Inflammatory macrophage treated with lipopolysaccharide for 1 hour (primary cell): ENCODE measurements at places on chromosomes 11 and 22.

- DNase-seq, result peak; percentile 72
These were observed 29.9 kb downstream of the SFI1 start for GRCh38 chr22:31526270-31526669.

DNA sequence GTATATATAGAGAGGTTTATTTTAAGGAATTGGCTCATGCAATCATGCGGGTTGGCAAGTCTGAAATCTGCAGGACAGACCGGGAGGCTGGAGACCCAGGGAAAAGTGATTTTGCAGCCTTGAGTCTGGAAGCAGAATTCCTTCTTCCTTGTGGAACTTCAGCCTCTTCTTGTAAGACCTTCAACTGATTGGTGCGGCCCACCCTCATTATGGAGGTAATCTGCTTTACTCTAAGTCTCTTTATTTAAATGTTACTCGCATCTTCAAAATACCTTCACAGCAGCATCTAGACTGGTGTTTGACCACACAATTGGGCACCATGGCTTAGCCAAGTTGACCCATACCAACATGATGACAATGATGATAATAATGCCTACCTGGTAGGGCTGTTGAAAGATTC is 17.8 kb downstream of the MB start:
- DNase-seq, result no peak

DNA sequence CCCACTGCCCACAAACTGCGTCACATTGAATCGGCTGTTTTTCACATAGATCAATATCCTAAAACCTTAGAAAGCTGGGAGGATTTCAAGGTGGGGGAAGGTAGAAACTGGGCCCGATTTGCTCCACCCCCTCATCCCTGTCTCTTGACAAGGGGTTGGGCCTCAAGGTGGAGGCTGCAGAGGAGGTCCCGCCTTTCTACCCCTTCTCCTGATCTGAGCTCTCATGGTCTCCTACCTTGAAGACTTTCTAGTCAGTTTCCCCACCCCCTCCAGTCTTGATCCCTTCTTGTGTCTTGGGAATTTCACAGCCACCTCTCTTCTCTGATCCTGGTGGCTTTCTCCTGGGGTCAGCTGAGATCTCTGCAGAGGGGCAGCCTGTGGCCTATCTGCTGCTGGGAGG is 4.5 kb upstream of the STARD10 start:
- DNase-seq, result no peak

- peak; percentile 18 for DNase-seq
These were observed 65.5 kb upstream of the CHORDC1 start for GRCh38 chr11:90288212-90288821.

DNA sequence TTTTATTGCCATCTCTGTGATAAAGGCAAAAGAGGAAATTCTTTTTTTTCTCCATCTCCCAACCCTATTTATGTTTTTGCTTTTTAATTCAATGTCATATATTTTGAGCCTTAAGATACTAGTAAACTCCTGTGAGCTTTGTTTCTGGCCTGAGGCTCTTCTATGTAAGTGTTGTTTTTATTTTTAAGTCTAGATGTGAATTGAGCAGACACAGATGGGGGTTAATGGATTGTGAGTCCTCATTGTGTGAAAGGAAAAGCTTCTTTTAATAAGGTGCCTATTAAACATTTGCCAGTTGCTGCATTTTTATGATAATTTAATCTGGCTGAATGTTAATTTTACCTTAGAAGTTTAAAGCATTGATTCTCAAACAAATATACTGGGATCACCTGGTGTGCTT is 2337.9 kb upstream of the RAG2 start:
- DNase-seq, result no peak

GRCh38 chr11:64729851-64730382 is 6.9 kb upstream of the NRXN2 start:
- no peak for DNase-seq
